ENCODE measurements at places on chromosomes 2 and 18.

- no peak for DNase-seq
Observed at GRCh38 chr2:3535467-3535793, 16.1 kb upstream of the ADI1 start.

DNA sequence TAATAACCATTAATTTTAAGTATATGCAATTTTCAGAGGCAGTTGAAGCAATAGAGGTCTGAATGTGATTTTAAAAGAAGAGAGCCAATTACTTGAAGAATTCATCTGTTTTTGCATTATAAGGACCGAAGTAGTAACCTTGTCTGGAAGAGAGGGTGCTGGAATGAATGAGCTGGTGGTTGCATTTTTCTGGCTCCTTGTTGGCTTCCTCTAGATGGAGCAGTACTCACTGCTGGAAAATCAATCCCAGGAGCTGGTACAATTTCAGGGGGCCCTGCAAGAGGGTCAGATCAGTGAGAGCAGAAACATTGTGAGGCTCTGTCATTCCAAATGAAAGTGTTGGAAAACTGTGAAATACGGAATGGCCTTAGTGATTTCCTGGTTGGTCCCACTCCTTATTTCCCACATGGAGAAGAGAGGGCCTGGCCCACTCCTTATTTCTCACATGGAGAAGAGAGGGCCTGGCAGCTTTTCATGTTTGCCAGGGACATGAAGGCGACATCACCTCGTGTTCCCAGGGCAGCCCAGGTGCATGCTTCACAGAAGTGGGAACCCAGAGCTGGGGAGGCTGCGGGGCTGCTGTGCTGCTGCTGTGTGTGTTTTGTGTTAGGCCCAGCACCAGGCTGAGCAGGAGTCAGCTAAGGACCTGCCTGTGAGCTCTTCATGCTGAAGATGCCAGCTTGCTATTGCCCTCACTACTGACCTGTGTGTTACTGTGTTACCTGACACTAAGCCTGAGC, 197.4 kb downstream of the SNTG2 start:
- DNase-seq = no peak

DNA sequence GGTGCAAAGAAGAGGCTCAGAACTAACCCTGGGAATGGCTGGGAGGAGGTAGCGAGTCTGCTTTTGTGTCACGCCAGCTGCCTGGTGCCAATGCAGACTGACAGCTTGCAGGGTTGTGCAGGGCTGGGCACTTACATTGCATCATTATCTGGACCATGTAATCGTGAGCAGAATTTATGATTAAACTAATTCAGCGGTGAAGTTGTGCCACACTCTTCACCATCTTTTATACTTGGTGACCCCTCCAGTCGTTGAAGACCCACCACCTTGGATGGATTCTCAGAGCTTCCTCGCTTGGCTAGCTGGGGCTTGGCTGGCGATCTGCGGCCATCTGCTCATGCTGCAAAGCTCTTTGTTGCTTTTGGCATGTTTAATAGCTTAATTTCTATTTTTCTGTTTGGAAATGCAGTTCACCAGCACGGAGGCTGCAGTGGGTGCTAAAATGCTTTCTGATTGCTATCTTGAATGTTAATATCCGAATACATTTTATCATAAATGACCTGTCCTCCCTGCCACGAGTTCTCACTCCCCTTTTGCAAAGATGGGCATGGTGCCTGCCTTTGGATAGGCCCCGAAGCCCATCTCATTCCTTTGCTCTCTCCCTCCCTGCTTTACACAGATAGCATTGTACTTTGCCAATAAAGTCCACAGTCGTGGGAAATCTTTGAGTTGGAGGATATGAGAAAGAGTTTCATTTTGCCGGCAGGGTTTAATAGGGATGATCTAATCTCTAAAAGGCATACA, 188.2 kb downstream of the PRKCE start:
- peak; percentile 73 for DNase-seq

- no peak for DNase-seq
Observed at GRCh38 chr18:41703744-41704530, 251.1 kb upstream of the PIK3C3 start.

GRCh38 chr2:19982268-19982667, 7.6 kb downstream of the WDR35 start:
- no peak for DNase-seq

DNA sequence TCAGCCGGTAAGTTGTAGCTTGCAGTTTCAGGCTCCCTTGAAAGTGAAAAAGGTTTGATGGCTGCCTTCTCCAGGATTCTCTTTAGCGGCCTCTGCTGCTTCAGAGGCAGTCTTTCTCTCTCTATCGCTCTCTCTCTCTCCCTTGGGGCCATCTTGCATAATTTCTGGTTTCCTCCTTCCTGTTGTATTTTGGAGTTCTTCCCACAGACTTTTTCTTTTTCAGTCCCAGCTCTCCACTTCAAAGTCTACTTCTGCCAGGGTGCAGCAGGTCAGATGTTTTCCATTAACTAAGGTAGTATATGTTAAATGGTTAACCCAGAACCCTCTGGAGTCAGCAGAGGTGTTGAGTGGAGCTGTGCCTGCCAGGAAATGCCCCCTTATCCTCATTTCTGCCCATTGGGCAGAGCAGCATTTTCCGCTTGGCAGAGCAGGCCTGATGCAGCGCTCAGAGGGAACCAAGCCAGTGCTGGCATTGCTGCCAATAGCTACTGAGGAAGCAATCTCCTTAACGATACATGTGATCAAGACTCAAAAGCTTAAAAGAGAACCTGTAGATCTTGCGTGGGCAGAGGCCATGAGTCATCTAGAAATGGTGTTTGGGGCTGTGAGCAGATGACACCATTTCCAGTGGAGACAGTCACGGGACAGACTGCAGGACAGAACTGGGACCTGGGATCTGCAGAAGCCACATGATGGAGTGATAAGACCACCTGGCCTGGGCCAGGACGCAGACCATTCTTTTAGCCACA, 20.8 kb downstream of the DBI start:
- DNase-seq = peak; percentile 68

GRCh38 chr2:8089596-8089995, 592.3 kb upstream of the ID2 start:
- no peak for DNase-seq

GRCh38 chr2:178205853-178206521, 11.7 kb downstream of the OSBPL6 start:
- no peak for DNase-seq

DNA sequence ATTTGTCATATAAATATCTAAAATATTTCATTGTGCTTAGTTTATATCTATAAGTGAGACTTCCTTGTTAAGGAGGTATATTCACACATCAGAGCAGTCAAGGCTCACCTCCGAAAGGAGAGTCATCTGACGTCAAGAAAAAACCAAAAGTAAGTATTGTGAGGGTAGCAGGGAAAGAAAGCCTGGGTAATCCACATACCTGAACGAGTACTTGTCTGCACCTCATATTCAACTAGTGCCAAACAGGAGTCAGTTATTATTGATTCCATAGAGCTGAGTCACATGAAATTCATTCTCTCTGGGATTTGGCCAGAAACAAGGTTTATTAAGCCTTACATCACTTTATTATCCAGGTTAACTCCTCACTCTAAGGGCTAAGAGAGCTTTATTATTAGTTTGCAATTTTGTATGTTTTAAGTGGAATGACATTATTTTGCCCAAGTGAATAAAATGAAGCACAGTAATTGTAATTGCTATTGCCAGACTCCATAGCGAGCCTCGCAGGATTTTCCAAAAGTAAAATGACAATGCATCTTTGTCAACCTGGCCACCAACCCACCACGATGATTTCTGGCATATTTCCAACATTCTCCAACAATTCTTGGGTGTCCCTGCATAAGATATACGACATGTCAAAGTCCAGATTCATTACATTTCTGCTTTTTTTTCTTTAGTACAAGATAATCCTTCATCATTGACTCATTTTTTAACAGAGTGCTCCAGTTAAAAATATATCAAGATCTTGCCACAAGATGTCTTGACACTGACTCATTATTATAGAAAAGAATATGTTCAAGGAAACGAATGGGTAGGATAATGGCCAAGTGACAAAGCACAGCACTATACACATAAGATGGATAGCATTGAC, 1210.4 kb upstream of the ACVR2A start:
- DNase-seq = no peak

DNA sequence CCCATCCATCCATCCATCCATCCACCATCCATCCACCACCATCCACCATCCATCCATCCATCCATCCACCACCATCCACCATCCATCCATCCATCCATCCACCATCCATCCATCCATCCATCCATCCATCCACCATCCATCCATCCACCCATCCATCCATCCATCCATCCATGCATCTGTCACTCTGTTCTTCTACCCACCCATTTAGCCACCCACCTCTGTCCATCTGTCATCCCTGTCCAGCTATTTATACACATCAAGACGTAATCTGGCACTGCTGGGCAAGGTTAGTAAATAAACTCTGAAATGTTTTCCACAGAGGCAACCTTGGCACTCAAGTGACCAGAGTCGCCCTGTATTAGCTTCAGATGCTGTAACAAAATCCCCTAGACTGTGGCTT, 120.9 kb downstream of the RTP5 start:
- no peak for DNase-seq

DNA sequence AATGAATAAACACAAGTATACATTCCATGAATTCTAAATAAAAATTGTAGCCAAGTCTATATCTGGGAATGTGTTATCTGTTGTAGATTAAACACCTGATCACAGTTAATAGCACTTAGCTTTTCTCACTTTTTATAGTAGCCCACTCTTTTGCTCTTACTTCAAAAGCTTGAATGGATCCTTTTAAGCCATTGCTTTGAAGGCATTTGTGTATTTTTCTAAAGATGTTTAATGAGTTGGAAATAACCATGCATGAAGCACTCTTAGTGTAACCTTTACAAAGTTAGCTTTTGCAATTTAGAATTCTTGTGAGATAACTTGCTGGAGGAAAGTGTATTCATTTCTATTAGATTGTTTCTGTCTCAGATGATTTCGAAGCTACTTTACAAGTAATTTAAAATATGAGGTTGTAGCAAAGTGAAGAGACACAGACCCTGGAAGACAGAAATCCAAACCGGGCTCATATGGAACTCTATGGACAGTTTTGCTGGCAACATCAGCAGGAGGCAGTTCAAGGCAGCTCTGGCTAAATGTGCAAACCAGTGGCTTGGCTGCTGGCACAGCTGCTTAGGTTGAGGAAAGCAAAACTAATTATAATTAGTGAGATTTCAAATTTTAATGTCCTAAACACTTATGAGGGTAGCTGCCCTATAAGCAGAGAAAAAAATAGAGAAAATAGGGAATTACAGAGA, 469.8 kb upstream of the ZEB2 start:
- no peak for DNase-seq

- peak; percentile 71 for DNase-seq
Observed at GRCh38 chr18:25123438-25124232, 228.3 kb downstream of the ZNF521 start.

DNA sequence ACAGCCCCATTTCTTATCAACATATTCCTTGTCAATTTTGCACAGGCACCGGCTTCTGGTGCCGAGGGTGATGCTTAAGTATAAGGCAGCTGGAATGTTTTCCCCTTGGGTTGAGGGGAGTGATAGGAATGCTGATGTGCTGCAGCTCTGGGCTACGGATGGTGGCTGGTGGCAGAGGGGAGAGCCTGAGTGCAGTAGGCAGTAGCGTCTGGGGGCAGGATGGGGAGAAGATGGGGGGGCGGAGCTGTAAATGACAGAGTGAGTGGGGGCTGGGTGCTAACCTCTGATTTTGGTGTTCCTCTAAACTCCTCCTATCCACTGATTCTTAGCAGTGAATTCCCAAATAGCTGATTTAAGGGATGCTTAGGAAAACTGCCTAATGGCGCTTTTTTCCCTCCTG, 20.7 kb downstream of the TMEM178A start:
- DNase-seq = no peak

- no peak for DNase-seq
Observed at GRCh38 chr18:58208207-58208932, 164.3 kb downstream of the NEDD4L start.

Measured in lung (tissue), 17 donors.